ENCODE measurements at places on chromosomes 12 and 14.

DNA sequence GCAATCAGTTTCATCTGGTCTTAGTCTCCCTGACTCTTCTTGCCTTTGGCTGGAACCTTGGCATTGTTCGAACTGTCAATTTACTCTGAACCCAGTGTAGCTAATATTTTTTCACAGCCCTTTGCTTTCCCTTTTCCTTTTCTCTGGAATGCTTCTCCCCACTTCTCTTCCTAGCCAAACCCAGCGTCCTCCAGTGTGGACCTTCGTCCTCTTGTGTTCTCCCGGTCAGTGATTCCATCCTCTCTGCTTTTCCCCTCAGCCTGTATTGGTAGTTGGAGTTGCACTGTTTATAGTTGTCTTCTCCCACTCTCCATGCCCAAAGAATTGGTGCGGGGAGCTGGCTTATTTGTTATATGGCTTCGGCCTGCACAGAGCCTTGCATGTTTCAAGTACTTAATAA, 9.4 kb downstream of the ACVR1B start:
- no peak for DNase-seq

- no peak for DNase-seq
Observed at GRCh38 chr12:116259800-116260577, 17.5 kb downstream of the MED13L start.

- peak; percentile 11 for DNase-seq
Observed at GRCh38 chr14:95413289-95414215, 93.8 kb upstream of the CLMN start.

DNA sequence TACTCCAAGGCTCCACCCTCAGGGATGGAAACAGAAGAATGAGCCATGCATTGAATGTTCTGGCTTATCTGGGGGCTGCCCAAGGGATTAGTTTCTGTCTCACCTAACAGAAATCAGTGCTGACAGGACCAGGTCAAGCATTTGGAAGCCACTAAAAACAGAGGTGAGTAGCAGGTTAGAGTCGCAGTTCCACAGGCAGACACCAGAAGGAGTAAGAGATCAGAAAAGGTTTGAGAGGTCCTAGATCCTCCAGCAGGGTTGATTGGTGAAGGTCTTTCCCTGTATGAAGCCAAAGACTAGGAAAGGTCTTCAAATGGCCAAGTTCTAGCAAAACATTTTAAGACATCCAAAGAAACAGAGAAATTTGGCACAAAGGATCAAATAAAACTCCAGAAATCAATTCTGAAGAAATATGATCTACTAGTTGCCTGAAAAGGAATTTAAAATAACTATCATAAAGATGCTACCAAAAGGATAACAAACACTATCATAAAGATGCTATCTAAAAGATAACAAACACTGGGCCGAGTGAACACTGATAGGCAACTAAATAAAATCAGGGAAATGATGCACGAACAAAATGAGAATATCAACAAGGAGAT, 19.5 kb upstream of the TTC9 start:
- peak; percentile 10 for DNase-seq

DNA sequence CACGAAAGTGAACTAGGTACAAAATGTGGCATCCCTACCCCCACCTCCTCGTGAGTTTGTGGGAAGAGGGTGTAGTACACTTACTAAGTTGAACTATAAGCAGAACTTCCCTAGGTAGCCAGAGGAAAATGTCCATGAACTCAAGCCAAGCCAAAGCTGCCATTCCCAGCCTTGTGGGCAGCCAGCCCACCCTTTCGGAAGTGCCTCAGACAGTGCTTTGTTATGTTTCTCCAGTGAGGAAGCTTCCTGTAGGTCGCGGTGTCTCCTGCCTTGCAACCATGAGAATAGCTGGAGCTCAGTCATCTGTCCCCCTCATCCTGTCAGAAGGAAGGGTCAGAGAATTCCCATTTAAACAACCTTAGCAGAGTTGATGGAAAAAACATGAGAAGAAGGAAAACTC, 266.9 kb downstream of the DUSP6 start:
- no peak for DNase-seq

DNA sequence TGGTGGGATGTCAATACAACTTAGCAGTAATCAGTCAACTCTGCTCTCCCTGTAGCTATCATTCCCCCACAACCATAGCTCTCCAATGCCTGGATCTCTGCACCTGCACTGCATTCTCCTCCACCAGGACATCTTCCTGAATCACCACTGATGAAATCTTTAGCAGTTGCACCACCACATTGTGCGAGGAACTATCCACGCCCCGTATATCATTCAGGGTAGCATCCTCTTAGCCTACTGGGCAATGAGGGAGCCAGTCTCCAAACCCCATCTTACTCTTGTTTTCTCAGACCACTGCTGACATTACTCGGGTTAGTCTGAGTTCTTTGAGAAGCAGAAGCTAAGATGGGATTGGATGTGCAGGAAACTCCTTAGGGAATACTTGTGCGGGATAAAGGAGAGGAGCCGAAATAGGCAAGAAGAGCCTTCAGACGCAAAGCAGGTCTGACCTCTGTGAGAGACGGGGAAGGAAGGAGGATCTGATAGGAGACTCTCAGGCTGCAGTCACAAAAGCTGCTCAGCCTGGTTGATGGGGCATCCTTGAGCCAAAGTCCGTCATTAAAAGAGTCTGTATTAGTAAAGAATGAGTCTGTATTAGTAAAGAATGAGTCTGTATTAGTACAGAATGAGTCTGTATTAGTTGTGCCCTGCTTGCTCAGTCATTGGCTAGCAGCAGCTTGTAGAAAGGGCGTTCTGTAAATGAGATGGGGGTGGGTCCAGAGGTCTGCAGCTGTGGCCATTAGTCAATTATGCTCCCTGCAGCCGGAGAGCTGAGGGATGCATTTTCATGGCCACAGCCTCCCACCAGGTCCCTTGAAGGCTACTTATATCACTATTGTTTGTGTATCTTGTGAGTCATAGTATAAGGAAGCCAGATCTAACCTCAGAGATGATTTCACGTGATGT, 49.6 kb upstream of the RASSF3 start:
- peak; percentile 86 for DNase-seq

DNA sequence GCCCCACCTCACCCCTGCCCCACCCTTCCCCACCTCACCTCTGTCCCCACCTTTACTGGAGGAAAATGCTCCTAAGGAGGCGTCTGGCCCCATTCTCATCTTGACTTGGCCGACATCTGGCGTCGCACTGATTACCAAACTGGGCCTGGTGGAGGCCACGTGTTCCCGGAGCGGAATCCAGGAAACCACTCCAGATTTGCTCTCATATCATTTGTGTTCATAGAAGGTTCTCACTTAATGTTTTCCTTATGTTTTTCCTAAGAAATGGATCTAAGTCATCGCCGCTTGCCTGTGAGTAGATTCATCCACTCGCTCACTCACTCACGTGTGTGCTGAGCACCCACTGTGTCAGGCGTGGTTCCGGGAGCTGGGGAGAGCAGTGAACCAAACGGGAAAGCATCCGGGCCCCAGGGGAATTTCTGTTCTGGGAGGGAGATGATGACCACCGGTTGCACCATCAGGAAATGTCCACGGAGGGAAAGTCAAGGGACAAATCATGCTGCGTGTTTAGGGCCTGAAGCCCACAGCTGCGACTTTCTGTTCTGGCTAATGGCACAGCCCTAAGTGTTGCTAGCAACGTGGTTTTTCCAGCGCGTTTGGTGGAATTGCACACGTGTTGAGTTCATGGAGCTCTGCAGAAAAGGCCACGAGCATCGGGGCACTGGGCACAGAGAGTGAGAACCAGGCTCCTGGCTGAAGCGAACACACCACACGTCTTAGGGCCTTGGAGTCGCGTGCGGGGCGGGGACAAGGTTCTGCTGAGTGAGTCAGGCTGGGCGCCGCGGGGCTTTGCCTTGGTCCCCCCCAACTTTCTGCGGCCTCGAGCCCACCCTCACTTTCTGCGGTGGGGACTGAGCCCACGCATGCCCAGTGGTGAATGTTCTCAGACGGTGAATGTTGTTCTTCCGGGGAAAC, 57.7 kb downstream of the ADGRD1 start:
- peak; percentile 3 for DNase-seq

DNA sequence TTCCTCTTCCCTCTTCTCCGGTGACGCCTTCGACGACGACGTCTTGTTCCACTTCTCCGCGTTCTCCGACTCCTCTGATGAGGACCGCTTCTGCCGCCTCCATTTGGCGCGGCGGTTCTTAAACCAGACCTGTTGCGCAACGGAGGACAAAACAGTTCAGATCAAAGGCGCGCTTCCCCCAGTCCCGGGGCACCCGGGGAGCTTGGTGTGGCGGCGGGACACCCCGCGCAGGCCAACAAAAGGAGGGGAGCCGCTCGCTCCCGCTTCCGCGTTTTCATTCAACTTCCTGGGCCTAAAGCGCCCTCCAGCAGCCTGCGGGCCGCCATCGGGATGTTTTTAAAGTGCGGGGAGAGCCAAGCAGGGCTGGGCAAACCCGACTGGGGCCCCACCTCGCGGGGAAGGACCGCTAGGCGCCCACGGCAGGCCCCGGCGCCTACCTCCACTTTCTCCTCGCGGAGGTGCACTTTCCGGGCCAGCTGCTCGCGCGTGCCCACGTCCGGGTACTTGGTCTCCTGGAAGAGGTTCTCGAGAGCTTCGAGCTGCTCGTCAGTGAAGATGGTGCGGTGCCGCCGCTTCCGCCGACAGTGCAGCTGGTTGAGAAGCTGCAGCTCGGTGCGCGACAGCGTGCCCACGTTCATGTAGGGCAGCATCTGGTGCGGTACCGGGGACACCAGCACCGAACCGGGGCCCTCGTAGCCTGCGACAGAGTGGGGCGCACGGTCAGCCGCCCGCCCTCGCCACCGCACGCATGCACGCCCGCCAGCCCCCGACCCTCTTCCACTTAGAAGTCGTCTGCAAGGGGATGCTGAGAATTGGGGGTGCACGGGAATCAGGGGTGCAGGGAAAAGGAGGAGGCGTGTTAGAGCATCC, 1.2 kb downstream of the GSC start:
- peak; percentile 12 for DNase-seq

DNA sequence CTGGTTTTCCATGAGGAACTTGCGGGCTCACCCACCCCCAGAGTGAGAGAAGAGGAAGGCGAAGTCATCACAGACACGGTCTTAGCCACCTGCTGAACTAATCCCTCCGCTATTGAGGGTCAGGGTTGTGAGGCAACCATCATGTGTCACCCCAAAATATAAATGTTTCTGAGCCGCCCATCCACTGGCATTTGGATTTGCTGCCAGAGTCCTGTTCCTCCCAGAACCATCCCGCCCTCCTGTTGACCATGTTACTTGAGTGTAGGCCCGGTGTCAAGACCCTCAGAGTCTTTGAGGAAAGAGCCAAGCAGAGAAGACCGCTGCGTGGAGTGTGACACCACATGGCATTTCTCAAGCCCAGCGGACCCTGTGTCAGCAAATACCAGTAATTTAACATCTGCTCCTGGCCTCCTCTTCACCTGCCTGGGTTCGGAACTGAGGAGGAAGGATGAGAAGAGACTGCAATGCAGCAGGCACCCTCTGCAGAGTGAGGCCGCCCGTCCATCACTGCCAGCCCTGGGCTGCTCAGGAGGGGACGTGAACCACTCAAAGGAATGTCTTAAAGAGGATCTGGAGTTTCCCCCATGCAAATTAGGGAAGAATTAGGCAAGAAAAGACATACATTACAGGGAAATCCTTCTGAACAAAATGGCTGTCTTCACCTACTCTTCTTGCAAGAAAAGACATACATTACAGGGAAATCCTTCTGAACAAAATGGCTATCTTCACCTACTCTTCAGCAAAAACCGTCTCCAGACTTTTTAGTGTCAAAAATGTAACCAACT, 100.4 kb downstream of the FBXL14 start:
- no peak for DNase-seq

DNA sequence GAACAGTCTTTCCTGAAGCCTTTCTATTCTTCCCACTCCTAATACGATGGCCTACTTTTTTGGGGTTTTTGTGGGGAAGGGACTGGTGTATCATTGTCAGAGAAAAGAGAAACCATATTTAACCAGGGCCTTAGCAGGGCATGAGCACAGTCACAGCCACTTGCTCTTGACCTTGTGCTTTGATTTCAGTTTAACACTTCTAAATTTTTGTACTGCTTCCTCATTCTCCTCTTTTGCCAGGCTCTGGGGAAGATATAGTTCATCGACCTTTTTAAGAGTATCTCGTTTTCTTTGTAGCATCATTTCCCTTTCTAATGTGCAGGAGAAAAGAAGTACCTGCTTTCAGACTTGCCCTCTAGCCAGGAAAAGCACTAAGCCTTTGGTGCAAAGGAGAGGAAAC, 2.2 kb downstream of the ZBTB1 start:
- no peak for DNase-seq

- DNase-seq: no peak
Observed at GRCh38 chr12:74728006-74728405, 190.4 kb downstream of the ATXN7L3B start.

DNA sequence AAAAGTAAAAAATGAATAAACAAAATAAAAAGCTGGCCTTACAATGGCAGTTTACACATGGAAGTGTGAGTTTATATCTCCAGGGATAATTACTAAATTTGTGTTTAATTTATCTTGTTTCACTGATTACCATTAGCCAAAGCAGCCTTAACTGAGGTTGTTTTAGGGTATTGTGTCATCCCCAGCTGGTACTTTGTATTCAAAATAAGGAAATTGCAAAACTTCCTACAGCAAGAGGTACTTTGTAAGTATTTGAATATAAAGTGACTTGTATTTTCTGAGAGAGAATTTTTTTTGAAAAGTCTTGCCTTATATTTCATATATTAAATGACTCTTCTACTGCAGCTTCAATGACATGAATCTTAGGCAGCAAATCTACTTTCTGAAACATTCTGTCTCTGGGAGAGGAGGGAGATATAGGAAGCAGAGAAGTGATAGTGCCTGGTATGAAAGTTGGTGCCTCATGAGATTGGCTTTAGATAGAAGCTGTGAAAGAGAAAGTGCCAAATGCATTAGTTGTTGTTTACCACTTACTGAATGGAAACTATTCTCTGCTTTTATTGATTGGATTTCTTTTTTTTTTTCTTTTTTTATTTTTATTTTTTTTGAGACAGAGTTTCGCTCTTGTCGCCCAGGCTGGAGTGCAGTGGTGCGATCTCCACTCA, 6.7 kb downstream of the FNTB start:
- DNase-seq: no peak

DNA sequence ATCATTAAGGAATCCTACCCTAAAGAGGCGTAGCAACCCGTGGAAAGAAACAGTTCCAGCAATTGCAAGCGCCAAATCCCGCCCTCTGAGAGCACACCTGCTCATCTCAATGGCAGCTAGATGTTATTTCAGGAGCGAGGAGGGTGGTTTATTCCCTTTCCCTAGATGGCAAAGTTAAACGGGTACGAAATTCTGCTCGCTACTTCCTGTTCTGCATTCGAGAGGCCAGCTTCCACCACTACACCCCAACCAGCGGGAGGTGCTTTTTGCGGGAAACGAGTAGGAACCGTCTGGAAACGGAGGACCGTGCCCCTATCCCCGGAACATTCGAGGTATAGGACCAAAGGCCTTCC, 536 bp downstream of the VPS29 start:
- peak; percentile 41 for DNase-seq

GRCh38 chr12:91778091-91778832, 367.4 kb downstream of the BTG1 start:
- DNase-seq: peak; percentile 28

- no peak for DNase-seq
Observed at GRCh38 chr14:22095860-22096513, 422.4 kb upstream of the OR4E1 start.

GRCh38 chr12:115640929-115641328, 636.6 kb downstream of the MED13L start:
- DNase-seq: peak; percentile 77

- DNase-seq: peak; percentile 6
Observed at GRCh38 chr12:55965941-55966407, at the start of gene PMEL. PMEL (minus strand) TSS chr12:55966042; CDS start chr12:55966011, 31 bp downstream.
